ENCODE measurements at places on chromosomes 3 and 15.

- DNase-seq, result no peak
Measured at GRCh38 chr15:83158393-83158792, 49.2 kb downstream of the HDGFL3 start.

DNA sequence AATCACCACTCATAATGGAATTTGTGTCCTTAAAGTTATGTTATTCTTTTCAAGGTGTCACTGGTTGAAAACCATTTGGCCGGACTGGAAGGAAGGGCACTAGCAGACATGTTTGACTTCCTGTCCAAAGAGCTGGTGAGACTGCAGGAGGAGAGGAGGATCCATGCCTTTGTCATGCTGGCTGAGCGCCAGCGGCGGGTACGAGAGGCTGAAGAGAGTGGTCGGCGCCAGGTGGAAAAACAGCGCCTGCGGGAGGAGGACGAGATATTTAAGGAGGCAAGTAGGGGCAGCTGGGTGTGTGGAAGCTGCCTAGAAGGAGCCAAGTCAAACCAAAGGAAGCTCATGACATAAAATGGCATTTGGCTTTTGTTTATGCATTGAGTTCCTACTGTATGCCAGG is 38.0 kb upstream of the NR1I2 start:
- no peak for DNase-seq

GRCh38 chr15:59011262-59011952 is 23.9 kb downstream of the RNF111 start:
- DNase-seq, result no peak

DNA sequence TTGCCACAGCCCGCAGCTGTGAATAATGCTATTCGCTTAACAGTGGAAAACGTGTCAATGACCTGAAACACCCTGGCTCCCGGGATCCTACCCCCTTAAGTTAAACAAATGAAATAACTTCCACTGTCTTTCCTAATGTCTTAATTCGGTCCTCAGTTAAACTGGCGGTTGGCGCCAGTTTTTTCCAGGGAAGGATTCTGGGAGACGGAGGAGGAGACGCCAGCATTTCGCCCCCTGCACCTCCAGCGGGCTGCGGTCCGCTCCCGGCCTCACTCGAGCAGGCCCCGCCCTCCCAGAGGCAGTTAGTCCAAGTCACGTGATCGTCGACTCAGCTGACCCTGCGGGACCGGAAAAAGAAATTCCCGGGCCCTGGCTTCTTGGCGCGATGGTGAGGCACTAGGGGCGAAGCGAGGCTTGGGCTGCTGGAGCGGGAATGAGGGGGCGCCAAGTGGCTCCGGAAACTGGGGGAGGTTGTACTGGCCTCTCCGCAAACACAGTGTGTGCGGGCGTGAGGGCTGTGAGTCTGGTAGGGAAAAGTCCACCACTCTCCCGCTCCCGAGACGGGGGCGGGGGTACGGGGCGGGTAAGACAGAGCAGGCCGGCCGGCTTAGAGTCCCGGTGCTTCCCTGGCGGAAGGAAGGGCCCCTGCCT is at the start of gene COMMD4:
Gene COMMD4, plus strand, starts transcription at position 359 of the 651 bp plus-strand sequence. Its CDS starts 27 bp downstream, at position 386.
- peak; percentile 88 for DNase-seq

All from T1000 (cell line).